ENCODE measurements at places on chromosomes 7 and 10.
A peak's percentile ranks its signal among the peaks of the same experiment; 100 is the strongest.

DNA sequence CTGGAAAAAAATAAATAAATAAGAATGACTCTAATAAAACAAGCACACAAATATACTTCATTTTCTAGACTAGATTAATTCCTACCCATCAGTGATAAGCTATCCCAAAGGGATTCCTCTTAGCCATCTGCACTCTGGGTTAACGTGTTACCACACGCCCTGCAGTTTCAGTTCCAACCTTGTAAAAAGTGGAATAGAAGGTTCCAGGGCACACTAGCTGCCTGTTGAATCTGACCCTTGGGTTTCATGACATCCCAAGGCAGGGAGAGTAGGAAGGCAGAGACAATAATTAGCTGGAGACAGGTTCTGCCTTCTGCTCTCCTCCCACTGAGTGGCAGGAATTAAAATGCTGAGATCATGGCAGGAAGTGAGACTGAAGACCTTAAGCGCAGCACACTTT, 33.5 kb downstream of the SLC37A3 start:
- no peak for DNase-seq

DNA sequence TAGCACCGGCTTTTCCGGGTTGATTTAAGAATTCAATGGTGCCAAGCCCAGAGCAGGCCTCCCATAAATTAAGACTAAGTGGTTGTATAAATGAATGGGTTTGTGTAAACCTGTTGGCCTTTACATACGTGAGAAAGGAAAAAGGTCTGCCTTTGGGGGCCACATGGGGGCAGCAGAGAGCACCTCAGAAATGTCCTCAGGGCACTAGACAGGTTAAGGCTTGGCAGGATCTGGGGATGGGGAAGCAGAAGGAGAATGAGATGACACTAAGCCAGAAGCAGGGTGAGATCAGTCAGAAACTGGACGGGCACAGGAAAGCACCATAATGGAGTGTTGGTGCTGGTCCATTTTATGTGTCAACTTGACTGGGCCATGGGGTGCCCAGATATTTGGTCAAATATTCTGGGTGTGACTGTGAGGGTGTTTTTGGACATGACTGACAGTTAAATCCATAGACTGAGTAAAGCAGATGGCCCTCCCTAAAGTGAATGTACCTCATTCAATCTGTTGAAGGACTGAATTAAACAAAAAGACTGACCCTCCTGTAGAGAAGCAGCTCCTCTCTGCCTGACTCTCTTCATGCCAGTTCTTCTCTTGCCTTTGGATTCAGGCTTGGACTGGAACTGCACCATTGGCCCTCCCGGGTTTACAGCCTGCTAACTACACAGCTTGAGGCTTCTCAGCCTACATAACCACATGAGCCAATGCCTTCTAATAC, 58.9 kb downstream of the FRMPD2 start:
- peak; percentile 72 for DNase-seq

DNA sequence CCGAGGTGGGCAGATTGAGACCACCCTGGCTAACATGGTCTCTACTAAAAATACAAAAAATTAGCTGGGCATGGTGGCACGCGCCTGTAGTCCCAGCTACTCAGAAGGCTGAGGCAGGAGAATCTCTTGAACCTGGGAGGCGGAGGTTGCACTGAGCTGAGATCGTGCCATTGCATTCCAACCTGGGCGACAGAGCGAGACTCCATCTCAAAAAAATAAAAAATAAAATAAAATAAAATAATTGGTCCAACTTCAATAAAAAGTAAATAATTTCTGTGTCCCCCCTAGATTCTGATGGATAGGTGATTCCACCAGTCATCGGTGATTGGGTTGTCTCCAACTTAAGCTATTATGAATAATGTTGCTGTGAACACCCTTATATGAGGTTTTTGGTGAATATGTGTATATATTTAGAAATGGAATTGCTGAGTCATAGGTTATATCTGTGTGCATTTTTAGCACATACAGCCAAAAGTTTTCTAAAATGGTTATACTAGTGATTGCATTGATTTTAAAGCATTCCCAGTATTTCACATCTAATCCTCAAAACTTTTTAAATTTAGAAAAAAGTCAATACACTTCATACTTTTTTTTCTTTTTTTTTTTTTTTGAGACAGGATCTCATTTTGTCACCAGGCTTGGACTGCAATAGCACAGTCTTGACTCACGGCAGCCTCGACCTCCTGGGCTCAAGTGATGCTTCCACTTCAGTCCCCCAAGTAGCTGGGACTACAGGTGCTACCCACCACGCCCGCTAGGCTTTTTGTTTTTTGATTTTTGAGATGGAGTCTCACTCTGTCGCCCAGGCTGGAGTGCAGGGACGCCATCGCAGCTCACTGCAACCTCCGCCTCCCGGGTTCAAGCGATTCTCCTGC, 13.7 kb upstream of the SRPK2 start:
- no peak for DNase-seq

DNA sequence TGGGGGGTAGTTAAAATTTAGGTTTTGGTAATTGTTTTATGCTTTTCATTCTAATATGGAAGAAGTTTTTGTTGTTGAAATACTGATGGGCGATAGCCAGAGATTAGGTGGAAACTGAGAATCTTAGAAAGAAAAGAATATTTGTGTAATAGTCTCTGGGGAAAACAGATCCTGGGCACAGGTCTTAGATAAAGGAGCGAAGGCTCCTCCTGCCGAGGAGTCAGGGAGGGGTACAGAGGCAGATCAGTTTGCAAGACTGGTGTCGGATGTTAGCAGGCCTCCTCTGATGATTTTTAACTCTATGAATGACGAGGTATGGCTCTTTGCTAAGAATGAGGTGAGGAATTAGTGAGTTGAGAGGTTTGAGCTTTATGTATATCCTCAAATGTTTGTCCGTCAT, 339.7 kb downstream of the HGF start:
- no peak for DNase-seq

DNA sequence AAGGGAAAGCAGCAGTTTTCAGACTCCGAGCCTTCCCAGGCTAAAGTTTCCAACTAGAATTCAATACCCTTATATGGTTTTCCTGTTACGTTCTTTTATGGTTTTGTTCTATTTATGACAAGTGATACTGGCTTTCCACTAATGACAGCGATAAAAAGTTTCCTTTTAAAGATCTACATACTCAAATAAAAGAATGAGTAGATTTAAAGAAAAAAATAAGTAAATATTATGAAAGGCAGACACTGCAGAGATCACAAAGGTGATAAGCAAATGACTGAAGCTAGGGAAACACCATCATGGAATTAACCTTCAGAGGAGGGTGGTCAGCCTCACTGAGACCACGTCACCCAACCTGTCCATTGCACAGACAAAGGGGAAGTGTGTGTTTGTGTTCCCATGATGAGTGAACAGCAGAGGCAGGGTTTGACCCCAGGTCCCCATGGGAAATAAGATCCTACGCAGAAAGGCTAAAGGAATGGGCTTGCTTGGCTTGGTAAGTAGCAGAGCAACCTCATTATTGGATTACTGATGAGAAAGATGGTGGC, 4.0 kb downstream of the VSIR start:
- DNase-seq, result no peak

GRCh38 chr10:62377966-62378365, 3.8 kb downstream of the ZNF365 start:
- no peak for DNase-seq

DNA sequence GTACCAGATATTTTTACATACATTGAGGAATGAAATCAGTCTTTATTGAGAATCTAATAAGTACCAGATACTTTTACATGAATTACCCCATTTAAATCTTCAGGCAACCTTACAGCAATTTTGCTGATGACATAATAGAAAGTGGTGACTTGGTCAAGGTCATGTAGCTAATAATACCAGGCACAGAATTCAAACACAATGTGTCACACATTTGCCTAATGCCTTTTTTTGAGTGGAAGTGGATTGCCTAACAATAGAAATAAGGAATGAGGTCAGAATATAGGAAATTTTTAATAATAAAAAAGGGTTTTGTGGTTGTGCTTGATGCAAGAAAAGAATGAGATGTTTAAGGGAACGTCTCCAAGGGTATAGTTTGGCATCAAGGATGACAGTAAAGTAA, 466.6 kb upstream of the IGFBP3 start:
- DNase-seq, result peak; percentile 58

DNA sequence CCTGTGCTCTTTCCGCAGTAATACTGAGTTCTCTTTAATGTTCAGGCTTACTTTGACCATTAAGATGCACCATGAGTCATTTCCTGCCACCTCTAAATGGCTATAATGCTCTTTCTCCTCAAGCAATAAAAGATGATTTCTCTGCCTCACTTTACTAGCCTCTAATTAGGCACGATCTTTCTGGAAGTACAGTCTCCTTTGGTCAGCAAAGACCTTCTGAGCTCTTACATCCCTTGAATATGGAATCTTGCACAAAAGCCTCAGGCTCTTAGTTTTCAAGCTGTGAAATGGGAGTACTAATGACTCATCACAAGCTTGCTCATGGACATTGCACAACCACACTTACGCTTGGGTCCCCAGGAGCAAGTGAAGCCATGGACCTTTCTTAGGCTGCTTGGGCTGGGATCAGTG, 85.9 kb downstream of the FRMD4A start:
- DNase-seq, result peak; percentile 70

- DNase-seq, result no peak
Observed at GRCh38 chr10:31381766-31382316, 62.8 kb downstream of the ZEB1 start.

- peak; percentile 93 for DNase-seq
Observed at GRCh38 chr10:13949844-13950542, 363.2 kb downstream of the PRPF18 start.

- no peak for DNase-seq
Observed at GRCh38 chr7:116165717-116166116, 44.6 kb upstream of the TES start.

DNA sequence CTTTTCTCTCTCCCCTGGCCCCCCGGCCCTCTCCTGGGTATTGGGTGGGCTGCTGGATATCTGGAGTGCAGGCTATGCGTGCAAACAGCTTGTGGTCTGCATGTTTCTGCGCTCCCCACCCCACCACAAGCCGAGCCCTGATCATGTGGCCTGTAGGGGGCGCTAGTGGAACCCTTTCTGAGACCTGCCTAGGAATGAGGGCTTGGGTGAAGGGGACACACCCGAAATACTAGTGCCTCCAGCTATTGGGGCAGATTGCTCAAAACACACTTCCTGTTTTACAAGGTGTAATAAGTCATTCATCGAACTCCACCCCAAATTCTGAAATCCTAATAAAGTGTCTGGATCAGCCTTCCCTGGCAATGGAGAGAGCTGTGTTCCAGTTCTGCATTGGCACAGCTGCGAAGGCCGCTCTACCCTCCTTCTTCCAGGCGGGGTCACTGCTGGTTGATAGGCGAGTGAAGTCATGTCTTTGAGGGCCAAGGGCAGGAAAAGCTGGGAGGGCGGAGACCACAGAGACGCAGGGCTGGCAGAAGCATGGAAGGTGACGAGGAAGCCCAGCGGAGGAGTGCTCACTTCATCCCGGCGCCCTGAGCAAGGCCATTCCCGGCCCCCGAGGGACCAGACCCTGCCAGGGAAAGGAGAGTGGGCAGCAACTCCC, 19.8 kb upstream of the PRRT4 start:
- DNase-seq, result no peak

All from kidney tubule cell (primary cell).